ENCODE measurements at places on chromosomes 13 and 19. TPM values are rescaled to one million over a fixed set of nuclear protein-coding genes. Genes with fewer than 3 reads are reported as not detected.

Gene ZNF260
- total RNA-seq = 32.6 TPM

Gene NLRP5
- total RNA-seq = not detected

Gene ZNF560
- total RNA-seq = 0.31 TPM

Gene SEMA6B
- total RNA-seq = 39.8 TPM

Gene COQ8B
- 42.6 TPM for total RNA-seq

Gene TPT1
- 1,385 TPM for total RNA-seq

GRCh38 chr19:48967346-48968178 lies 2.5 kb downstream of the FTL start:
- DNase-seq = no peak

- DNase-seq = no peak
These were observed 1721.8 kb upstream of the SPRY2 start for GRCh38 chr13:82062772-82063171.

DNA sequence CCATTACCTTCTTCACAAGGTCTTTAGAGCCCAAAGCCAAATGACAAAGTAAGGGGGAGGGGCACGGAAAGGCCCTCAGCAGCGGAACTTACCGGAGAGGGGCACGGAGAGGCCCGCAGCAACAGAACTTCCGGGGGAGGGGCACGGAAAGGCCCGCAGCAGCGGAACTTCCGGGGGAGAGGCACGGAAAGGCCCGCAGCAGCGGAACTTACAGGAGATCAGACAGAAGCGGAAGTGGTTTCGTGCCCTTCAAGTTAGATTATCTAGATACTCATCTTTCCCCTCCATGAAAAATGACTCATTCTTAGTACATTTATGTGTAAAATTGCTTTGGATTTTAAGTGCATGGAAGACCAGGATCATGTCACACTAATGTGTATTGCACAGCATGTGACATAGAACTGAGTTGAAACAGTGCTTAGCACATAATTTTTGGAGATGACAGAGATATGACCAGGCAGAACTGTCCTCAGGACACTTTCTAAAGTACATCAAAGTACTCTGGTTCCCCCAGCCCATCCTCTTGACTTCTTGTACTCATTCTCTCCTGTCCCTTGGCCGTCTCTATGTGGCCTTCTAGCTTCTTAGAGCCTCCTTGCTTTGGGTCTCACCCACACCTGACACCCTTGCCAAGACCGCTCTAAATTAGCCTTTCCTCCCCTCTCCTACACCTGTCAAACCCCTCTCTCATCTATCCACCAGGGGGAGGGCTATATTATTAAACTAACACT lies 25.7 kb upstream of the TPTE2 start:
- peak; percentile 50 for DNase-seq

- no peak for DNase-seq
These were observed 27.7 kb downstream of the MAP2K2 start for GRCh38 chr19:4096049-4096892.

- DNase-seq = no peak
These were observed 113.3 kb downstream of the SIPA1L3 start for GRCh38 chr19:38020311-38020710.
